GM04504 (cell line): ENCODE measurements at places on chromosomes 16 and 17.
A peak's percentile ranks its signal among the peaks of the same experiment; 100 is the strongest.

DNA sequence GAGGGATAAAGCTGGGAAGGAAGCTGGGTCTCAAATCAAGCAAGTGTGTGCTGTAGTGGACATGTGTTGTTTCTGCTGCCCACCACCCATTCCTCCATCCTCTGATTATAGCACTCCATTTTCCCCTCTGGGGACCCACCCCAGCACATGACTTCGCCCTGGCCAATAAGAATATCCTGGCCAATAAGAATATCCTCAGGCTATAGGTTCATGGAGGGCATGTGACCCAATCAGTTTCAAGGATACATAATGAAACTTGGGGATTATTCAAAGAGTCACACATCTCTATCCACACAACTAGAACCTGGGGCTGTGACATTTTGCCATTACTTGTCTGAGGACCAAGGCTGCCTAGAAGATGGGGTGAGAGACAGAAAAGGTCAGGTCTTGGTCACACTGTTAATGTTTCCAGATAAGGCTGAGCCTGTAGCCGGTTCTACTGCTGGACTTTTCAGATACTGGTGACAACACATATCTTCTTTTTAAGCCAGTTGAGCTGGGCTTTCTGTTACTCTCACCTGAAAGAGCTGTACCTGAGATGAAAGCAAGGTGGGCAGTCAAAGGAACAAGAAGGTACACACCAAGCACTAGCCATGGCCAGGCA, 33.7 kb downstream of the MYO18A start:
- DNase-seq, result no peak

DNA sequence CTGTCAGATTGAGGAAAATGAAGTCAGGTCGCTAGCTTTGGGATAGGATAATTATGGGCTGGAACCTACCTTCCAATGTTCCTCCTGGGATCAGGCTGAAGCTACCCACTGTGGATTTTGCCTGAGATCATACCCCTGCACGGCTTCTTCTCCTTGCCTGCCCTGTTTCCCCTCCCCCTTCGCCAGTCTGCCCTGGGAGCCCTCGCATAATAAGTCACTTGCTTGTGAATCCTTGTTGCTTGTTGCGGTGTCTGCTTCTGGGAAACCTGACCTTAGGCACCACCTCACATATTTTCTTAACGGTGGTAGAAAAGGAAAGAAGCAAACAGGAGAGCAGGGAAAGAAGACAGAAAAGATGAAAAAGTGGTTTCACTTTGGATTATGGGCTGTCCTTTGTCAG, 13.3 kb upstream of the PMP22 start:
- DNase-seq, result no peak

- no peak for DNase-seq
These were observed 2.7 kb upstream of the ALDH3A1 start for GRCh38 chr17:19750835-19751234.

- no peak for DNase-seq
These were observed 2287.0 kb downstream of the TP53TG3F start for GRCh38 chr16:35746281-35746962.

- no peak for DNase-seq
These were observed 587 bp downstream of the RNF157 start for GRCh38 chr17:76239538-76240274.

DNA sequence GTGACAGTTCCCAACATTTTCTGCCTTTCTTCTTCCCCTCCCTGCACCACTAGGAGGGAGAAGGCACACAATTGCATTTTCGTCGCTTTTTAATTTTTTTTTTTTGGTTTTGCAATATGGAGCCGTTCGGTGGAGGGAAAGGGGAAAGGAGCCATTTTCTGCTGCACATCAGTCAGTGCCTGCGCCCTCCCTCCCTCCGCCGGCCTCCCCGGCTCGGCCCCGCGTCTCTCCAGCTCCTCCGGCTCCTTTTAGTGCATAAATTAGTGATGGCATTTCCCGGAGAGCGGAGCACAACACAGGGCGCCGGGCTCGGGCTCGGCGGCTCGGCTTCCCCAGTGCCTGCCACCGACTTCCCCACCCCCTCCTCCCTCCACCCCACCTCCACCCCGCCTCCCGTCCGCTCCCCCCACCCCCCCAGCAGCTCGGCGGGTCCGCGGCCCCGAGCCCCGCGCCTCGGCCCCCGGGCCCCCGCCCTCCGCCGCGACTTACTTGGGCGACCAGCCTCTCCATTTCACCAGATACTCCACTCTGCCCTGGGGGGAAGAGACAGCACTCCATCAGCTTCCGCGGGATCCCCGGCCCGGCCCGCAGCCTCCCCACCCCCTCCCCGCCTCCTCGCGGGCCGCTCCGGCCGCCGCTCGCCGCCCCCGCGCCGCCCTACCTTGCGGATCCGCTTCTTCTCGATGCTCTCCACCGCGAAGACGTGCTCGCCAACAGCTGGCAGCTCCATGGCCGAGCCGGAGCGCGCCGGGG, 542 bp downstream of the CBX4 start:
- no peak for DNase-seq

DNA sequence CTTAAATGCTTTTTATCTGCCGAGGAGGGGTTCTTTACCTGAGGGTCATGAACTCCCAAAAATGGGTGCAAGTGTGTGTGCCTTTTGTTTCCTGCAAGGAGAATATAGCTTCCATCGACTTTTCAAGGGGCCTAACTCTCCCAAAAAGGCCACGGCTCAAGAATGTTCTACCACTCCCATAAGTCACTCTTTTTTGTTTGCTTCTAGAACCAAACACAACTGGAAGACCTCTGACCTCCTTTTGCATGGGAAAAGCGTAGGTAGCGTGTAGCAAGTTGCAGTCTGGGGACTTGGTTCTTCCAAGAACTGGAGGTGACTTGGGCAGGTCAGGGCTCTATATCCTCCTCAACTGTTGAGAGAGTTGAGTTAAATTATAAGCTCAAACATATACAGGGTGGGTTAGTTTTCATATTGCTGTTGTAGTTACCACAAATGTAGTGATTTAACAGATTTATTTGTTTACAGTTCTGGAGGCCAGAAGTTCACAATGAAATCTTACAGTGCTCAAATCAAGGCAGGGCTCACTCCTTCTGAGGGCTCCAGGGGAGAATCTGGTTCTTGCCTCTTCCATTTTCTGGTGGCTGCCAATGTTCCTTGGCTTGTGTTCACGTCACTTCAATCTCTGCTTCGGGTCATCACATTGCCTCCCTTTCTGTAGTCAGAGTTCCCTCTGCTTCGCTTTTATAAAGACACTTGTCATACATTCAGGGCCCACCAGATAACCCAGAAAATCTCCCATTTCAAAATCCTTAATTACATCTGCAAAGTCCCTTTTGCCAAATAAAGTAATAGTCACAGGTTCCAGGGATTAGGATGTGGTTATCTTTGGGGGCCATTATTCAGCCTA, 1.4 kb downstream of the TMEM97 start:
- no peak for DNase-seq

DNA sequence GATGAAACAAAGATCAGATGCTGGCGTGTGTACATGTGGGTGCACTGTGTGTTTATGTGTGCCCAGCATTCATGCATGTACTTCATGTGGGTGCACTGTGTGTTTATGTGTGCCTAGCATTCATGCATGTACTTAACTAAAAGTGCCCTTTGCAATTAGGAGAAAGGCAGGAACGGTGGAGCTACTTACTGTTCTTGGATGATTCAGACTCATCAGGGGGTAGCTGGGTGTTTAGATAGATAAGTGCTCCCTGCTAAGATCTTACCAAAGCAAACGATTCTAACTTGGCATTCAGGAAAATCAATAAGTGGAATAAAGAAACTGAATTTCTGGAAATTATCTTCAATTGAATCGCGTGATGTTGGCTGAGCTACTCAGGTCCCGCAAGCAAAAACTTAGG, 8.6 kb upstream of the MYH2 start:
- DNase-seq, result no peak

DNA sequence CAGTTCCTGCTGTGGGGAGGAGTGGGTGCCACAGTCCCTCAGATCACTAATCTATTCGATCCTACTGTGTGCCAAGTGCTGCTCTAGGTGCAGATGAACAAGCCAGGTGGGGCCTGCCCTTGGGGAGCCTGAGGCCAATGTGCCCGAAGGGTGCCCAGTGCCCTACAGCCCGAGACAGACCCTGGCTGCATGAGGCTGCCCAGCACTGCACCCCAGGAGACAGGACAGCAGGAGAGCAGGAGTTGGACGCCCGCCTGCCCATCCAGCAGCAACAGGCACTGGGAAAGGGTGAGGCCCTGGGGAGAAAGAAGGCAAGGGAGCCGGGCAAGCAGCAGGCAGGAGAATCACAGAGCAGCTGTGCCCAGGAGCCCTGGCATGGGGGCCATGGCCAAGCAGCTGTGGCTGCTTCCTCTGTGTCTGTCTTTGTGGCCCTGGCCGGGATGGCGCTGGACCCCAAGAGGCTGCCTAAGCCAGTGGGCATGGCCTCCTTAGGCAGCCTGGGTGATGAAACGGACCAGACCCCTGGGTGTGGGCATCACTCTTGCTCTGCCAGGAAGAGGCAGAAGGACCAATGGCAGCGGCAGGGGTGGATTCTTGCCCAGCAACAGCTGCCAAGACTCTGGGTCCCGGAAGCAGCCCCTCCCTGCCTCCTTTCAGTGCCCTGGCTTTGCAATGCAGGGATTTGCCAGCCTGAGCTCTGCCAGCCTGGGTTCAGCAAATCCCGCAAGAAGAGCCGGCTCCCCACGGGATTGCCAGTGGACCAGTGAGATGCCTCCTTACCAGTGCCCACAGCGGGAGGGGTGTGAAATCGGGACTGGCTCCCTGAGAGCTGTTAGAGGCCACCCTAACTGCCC, 179.6 kb upstream of the TNRC6C start:
- no peak for DNase-seq

DNA sequence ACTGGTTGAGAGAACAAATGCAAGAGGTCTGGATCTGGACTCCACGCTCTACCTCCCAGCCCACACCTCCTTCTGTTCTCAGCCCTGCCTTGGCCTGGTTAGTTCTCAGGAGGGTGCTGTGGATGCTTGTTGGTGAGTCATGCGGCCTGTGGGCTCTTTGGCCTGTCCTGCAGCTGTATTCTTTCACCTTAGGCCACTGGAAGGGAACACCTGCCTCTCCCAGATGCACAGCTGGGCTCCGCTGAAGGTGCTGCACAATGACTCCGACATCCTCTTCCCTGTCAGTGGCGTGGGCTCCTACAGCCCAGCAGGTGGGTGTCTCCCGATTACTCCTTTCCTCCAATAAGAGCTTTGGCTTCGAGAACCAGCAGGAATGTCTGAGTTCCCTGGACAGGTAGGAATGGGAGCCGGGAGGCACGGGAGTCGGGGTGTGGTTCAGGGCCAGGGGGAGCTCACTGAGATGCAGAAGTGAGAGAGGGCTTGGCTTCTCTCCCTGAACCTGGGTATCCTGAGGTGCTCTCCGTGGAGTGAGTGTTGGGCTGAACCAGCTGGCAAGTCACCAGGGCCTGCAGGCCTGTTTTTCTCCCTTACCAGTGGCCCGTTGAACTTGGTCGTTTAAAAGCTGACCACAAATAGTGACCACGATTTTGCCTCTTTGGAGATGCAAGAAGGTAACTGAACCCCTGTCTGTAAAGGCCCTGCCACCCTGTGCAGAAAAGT, 85.0 kb downstream of the SNX29 start:
- DNase-seq, result no peak

GRCh38 chr16:12544477-12545296, 259.0 kb downstream of the CPPED1 start:
- DNase-seq, result no peak

- no peak for DNase-seq
These were observed 2.7 kb downstream of the DPEP3 start for GRCh38 chr16:67977469-67978227.

GRCh38 chr17:27494192-27495091, 38.2 kb downstream of the KSR1 start:
- peak; percentile 41 for DNase-seq

GRCh38 chr17:52357854-52358253, 199.3 kb upstream of the CA10 start:
- DNase-seq, result no peak

- DNase-seq, result no peak
These were observed 3.7 kb upstream of the ERN1 start for GRCh38 chr17:64133546-64134215.

DNA sequence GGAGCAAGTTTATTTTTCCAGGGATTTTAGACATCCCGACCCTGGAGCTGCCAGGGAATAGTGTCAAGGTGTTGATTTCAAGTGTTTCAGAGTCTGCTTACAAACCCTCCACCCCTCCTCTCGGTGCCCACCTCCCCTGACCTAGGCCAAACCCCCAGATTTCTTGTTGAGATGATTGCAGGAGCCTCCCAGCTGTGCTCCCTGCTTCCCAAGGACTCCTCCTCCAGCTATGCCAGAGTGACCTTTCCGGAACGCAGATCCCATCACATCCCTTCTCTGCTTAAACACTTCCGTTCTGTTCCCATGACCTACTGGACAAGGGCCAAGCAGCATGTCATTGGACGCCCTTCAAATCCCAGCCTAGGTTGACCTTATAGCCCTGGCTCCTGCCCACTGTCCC, 23.7 kb upstream of the CDH1 start:
- DNase-seq, result no peak

DNA sequence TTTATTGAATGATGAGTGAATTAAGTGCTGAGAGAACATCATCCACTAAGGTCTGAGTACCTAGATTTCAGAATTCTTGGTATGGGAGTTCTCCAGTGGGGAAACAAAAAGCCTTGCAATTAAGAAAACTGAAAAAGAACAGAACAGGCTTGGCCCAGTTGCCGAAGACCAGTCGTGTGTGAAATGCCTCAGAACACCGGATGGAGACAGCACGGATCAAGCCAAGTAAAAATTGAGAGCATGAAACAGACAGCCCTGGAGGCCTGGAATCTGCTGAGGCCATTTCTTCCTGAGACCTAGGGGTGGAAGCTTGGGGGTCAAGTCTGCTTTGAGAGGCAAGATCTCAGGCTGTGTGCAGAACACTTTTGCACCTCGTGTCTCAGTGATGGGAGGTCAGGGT, 43.3 kb downstream of the GRIN2A start:
- no peak for DNase-seq

DNA sequence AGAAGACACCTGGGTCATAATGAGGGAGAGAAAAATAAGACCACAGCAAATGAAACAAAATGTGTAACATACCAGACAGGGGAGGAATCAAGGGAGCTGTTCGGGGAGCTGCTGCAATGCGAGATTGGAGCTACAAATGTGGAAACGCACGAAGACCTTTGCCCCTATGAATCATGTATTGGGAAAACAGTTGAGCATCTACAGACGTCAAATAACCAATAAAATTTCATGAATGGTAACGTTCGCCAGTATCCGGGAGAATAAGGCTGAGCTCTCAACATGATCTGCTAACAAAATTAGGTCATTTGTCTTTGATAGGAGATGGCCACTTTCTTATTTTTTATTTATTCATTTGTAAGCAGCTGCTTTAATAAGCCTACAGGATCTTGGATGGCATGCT, 486.2 kb upstream of the RBFOX1 start:
- DNase-seq, result no peak

GRCh38 chr17:9052921-9053320, 31.6 kb downstream of the NTN1 start:
- no peak for DNase-seq
